ENCODE measurements at places on chromosomes 1 and 21. TPM values are rescaled to one million over a fixed set of nuclear protein-coding genes. Genes with fewer than 3 reads are reported as not detected.

DNA sequence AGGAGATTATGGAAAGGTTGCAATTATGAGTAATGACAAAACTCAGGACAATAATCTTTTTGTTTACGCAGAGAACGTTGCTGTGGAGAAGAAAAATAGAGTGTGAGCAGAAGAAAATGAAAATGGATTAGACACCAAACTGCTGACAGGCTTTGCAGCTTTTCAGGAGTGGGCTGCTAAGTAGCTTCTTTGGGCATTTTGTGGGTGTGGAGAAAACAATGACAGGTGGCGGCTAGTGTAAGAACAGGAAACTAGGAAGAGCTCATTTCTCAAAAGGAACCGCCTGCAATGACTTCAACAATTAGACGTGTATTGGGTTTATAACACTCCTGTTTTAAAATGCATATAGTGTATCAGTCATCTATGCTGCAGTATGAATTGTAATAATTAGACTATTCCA lies 18.3 kb upstream of the PALMD start:
- H3K4me3 ChIP-seq: no peak overlapping the region
- H3K27me3 ChIP-seq: no peaks in the 10 kb centered on the region
- no peak for DNase-seq
- no peak overlapping the region for H3K27ac ChIP-seq
- H3K36me3 ChIP-seq: no peaks in the 10 kb centered on the region

DNA sequence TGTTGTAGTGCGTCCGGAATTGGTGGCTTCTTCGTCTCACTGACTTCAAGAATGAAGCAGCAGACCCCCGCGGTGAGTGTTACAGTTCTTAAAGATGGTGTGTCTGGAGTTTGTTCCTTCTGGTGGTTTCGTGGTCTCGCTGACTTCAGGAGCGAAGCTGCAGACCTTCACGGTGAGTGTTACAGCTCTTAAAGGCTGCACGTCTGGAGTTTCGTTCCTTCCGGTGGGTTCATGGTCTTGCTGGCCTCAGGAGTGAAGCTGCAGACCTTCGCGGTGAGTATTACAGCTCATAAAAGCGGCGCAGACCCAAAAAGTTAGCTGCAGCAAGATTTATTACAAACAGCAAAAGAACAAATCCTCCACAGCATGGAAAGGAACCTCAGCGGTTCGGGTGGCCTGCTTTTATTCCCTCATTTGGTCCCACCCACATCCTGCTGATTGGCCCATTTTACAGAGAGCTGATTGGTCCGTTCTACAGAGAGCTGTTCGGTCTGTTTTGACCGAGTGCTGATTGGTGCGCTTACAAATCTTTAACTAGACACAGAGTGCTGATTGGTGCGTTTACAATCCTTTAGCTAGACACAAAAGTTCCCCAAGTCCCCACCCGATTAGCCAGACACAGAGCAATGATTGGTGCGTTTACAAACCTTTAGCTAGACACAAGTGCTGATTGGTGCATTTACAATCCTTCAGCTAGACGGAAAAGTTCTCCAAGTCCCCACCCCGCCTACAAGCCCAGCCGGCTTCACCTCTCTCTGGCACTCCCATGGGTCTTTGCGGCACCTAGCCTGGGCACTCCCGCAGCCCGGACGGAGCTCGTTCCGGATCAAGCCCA lies 49.6 kb upstream of the KRTAP19-8 start:
- no peak overlapping the region for H3K27ac ChIP-seq
- no peak for DNase-seq
- no peaks in the 10 kb centered on the region for H3K27me3 ChIP-seq
- no peak overlapping the region for H3K4me3 ChIP-seq
- no peaks in the 10 kb centered on the region for H3K4me1 ChIP-seq

- no peaks in the 10 kb centered on the region for H3K4me1 ChIP-seq
- H3K4me3 ChIP-seq: no peak overlapping the region
- H3K27me3 ChIP-seq: peaks cover 5% of the 10 kb centered on the region
These were observed 401.2 kb downstream of the MATN1 start for GRCh38 chr1:30321996-30322858.

DNA sequence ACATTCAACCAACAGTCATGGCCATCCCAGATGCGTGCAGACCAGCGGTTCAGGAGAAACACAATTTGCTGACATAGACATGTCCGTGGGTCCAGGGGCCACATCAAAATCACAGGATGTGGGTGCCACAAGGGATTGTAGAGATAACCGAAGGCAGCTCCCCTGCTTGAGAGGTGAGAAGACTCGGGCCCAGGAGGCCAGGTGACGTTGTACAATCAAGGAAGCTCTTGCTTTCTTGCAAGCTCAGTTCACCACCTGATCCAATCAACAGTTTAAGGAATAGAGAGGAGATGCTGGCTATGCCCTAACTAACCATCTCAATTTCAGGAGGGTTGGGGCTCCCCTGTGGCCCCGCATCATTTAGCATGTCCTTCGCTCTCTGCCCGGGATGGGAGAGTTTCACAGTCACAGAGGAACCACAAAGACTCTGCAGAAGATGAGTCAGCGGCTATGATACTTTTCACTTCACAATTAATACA lies 19.5 kb downstream of the UBASH3A start:
- DNase-seq: no peak
- peaks cover 53% of the 10 kb centered on the region for H3K27me3 ChIP-seq
- H3K4me3 ChIP-seq: no peak overlapping the region
- no peak overlapping the region for H3K27ac ChIP-seq
- H3K4me1 ChIP-seq: no peaks in the 10 kb centered on the region
- no peaks in the 10 kb centered on the region for H3K36me3 ChIP-seq

The GLUL gene
- total RNA-seq: 1,167 TPM

The ERG gene
- total RNA-seq: 14.5 TPM

GRCh38 chr1:1782399-1783221 lies 4.3 kb upstream of the NADK start:
- H3K27ac ChIP-seq: peak overlapping the region; percentile 50
- H3K4me1 ChIP-seq: peaks cover 22% of the 10 kb centered on the region
- H3K27me3 ChIP-seq: no peaks in the 10 kb centered on the region

The ANGPTL3 gene
- total RNA-seq: not detected

DNA sequence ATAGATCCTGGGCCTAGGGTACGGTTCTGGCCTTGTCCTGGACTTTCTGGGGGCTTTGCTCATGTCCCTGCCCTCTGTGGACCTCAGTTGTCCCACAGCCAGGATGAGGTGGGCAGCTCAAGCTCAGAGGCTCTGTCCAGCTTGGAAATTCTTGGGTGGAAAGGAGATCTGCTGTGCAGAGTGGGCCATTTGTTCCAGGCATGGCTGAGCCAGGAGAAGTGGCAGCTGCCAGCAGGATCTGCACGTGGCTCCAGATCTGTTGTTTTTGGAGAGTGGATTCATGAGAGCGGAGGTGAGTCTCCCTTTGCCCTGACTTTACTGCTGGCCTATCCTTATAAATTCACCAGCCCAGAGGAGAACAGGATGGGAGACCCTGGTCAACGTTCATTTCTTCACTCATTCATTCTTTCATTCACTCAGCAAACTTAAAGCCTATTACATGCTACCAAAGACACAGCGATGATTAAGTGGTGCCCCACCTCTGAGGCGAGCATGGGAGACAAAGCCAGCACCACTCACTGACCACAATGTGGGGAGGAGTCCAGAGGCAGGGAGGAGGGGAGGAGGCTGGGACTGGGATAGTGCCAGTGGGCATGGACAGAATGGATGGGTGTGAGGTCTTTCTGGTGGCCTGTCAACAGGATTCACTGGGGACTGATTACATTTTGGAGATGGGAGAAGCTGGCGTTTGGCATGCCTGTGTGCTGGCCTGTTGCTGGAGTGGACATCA lies 205.1 kb downstream of the TRABD2B start:
- H3K27ac ChIP-seq: no peak overlapping the region
- no peaks in the 10 kb centered on the region for H3K36me3 ChIP-seq
- no peaks in the 10 kb centered on the region for H3K27me3 ChIP-seq
- no peak for DNase-seq
- H3K4me1 ChIP-seq: no peaks in the 10 kb centered on the region

GRCh38 chr21:17612023-17612564 lies 607 bp downstream of the BTG3 start:
- peaks cover 12% of the 10 kb centered on the region for H3K27me3 ChIP-seq
- H3K4me1 ChIP-seq: no peaks in the 10 kb centered on the region
- H3K36me3 ChIP-seq: no peaks in the 10 kb centered on the region

DNA sequence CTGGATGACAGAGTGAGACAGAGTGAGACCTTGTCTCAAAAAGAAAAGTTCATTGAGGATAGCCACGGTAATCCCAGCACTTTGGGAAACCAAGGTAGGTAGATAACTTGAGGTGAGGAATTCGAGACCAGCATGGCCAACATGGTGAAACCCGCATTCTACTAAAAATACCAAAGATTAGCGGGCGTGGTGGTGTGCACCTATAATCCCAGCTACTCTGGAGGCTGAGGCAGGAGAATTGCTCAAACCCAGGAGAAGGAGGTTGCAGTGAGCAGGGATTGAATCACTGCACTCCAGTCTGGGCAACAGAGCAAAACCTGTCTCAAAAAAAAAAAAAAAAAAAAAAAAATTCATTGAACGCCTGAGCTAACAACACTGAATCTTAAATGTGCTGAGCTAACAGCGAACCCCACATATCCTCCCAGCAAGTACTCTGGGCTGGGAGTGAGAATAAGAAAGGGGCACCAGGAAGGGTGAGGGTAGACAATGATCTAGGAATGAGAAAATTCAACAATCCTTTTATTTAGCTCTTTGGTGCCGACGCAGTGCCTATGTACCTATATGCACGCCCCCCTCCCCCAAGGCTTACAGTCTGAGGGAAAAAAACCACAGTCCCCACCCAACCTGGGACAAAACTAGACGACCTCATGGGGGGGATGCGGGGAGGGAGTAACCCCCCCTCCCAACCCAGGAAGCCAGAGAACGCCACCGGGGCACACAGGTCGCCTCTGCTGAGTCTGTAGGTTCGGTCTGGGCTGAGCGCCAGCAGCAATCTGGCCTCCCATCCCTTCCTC lies 1.4 kb upstream of the CACNA1S start:
- no peaks in the 10 kb centered on the region for H3K36me3 ChIP-seq
- no peaks in the 10 kb centered on the region for H3K27me3 ChIP-seq
- DNase-seq: no peak
- H3K4me3 ChIP-seq: peak overlapping the region; percentile 78
- peaks cover 28% of the 10 kb centered on the region for H3K4me1 ChIP-seq
- peak overlapping the region; percentile 95 for H3K27ac ChIP-seq

The CA6 gene
- not detected for total RNA-seq

DNA sequence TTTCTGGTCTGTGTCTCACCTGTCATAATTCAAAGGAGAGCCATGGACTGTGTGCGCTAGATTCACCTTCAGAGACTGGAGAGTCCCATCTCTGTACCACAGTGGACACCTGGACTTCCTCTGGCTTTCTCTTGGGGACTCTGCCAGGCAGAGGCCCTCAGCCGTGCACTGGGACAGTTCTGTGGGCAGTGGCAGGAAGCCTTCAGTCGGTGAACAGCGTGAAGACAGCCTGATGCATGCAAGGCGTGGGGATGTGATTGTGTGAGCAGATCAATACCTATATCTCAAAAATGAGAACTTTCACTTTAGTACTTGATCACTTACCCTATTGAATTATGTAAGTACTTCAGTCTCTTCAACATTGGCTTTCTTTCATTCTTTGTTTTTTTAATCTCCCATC lies 245.3 kb downstream of the DISC1 start:
- H3K36me3 ChIP-seq: no peaks in the 10 kb centered on the region
- H3K27ac ChIP-seq: no peak overlapping the region
- H3K4me1 ChIP-seq: no peaks in the 10 kb centered on the region
- H3K27me3 ChIP-seq: no peaks in the 10 kb centered on the region

- no peaks in the 10 kb centered on the region for H3K36me3 ChIP-seq
- H3K4me3 ChIP-seq: no peak overlapping the region
- H3K27ac ChIP-seq: no peak overlapping the region
- H3K4me1 ChIP-seq: peaks cover 39% of the 10 kb centered on the region
These were observed 3.3 kb upstream of the HES5 start for GRCh38 chr1:2533365-2533764.

The KCNJ15 gene
- 1.0 TPM for total RNA-seq

DNA sequence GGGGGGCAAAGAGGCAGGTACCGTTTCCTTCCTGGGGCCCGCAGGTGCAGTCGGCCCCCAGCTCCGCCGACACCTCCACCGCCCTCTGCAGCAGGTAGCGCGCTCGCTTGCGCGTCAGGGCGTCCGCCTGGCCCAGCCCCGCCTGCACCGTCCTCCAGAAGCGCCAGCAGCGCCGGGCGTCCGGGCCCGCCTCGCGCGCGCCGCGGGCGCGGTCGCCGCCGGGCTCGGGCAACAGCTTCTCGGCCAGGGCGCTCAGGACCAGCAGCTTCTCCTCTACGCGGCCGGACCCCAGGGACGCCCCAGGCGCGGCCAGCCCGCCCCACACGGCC lies 863 bp downstream of the TARBP1 start:
- peak overlapping the region; percentile 92 for H3K27ac ChIP-seq
- DNase-seq: peak; percentile 71
- peaks cover 4% of the 10 kb centered on the region for H3K4me1 ChIP-seq

The ARTN gene
- 0.71 TPM for total RNA-seq

GRCh38 chr21:36704958-36705678 lies 6.2 kb downstream of the SIM2 start:
- no peak for DNase-seq
- peaks cover 3% of the 10 kb centered on the region for H3K27me3 ChIP-seq
- H3K4me1 ChIP-seq: peaks cover 25% of the 10 kb centered on the region
- no peak overlapping the region for H3K27ac ChIP-seq
- peak overlapping the region; percentile 24 for H3K4me3 ChIP-seq
- no peaks in the 10 kb centered on the region for H3K36me3 ChIP-seq

DNA sequence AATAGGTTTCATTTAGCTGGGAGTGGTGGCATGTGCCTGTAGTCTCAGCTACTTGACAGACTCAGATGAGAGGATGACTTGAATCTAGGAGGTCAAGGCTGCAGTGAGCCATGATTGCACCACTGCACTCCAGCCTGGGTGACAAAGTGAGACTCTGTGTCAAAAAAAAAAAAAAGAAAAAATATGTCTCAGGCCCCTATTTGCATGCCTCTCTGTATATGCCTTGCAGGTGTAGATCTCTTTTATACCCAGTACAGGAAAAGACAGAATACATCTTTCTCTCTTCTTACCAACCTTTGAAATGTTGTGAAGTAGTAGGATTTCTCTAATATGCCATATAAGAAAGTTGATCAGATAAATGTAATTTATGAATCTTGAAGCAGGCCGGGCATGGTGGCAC lies 6.4 kb downstream of the CNR2 start:
- no peaks in the 10 kb centered on the region for H3K27me3 ChIP-seq
- DNase-seq: no peak
- no peak overlapping the region for H3K27ac ChIP-seq
- no peak overlapping the region for H3K4me3 ChIP-seq
- H3K4me1 ChIP-seq: no peaks in the 10 kb centered on the region

DNA sequence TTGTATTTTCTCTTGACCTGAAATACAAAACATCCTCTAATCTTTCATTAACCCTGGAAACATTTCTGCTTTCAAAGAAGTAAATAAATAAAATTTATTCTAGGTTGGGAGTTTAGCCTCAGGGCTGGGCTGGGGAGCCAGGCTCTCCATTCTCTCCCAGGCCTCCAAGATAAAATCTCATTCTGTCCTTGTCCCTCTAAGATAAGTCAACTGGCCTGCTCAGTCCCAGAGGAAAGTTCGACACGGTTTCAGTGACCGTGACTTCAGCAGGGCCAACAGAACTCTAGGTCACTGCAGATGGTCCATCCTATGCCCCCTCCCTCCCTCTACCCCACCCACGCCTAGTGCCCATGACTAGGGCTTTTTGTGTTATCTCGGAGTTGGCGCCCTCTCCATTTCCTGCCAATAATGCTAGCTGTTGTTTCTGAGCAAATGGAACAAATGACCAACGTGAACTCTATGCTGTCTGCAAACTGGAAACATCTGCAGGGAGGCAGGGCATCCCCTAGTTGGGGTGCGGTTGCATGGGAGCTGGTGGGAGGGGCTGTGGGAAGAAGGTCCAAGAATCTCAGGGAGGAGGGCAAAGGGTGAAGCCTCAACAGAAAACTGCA lies 10.1 kb upstream of the ADORA3 start:
- DNase-seq: no peak
- H3K27ac ChIP-seq: no peak overlapping the region
- H3K27me3 ChIP-seq: peaks cover 2% of the 10 kb centered on the region
- H3K36me3 ChIP-seq: no peaks in the 10 kb centered on the region

All from psoas muscle (tissue), 8 donors.